ENCODE measurements at places on chromosomes 11 and 22. TPM values are rescaled to one million over a fixed set of nuclear protein-coding genes. Genes with fewer than 3 reads are reported as not detected.

Gene VPREB3
- total RNA-seq: 4.4 TPM

Gene STK33
- total RNA-seq: 0.62 TPM

- DNase-seq: no peak
- H3K27me3 ChIP-seq: no peaks in the 10 kb centered on the region
- no peak overlapping the region for H3K4me3 ChIP-seq
Observed at GRCh38 chr22:19047993-19048392, 74.2 kb downstream of the DGCR2 start.

GRCh38 chr22:47408409-47408808, 646.0 kb downstream of the TBC1D22A start:
- no peak overlapping the region for H3K27ac ChIP-seq
- peaks cover 2% of the 10 kb centered on the region for H3K4me1 ChIP-seq
- no peak overlapping the region for H3K4me3 ChIP-seq
- H3K36me3 ChIP-seq: no peaks in the 10 kb centered on the region

Gene PACSIN3
- 1.4 TPM for total RNA-seq

DNA sequence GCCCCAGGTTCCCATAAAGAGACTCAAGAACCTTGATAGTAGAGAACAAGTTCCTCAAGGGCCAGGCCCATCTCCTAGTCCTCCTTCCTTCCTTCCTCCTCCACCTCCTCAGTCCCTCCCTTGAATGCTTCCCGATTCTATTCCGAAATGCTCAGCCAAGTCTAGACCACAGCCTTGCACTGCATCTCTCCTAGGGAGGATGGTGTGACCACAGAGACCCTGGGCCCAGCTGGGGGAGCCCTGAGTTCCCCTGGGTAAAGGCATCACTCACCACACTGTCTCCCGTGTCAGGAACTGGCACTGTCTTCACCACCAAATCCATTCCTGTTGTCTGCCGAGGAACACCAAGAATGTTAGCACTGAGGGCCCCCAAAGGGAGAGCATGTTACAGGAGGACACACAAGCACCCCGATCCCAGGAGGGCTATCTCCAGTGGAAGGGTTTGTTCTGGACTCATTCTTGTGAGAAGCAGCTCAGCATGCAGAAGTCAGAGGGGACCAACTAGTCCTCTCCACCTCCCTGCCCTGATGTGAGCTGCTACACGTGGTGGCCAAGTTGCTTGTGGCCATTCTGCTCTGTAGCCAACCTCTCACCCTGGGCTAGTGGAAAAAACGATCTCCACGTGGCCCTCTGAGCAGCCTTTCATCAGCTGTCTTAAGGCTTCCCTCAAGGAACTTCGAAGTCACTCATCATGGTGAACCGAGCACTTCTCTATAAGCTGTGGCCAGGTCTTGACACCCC, 8.7 kb downstream of the IFT27 start:
- H3K27ac ChIP-seq: peak overlapping the region; percentile 74
- no peak overlapping the region for H3K4me3 ChIP-seq
- peaks cover 17% of the 10 kb centered on the region for H3K4me1 ChIP-seq

GRCh38 chr11:35049859-35050531, 89.0 kb upstream of the CD44 start:
- H3K27ac ChIP-seq: peak overlapping the region; percentile 98
- no peaks in the 10 kb centered on the region for H3K27me3 ChIP-seq
- H3K36me3 ChIP-seq: no peaks in the 10 kb centered on the region
- H3K4me1 ChIP-seq: peaks cover 40% of the 10 kb centered on the region

GRCh38 chr22:23182309-23183060, 2.2 kb downstream of the BCR start:
- H3K27me3 ChIP-seq: no peaks in the 10 kb centered on the region
- peak overlapping the region; percentile 94 for H3K27ac ChIP-seq
- peaks cover 50% of the 10 kb centered on the region for H3K4me1 ChIP-seq
- no peak for DNase-seq
- H3K4me3 ChIP-seq: peak overlapping the region; percentile 98
- H3K36me3 ChIP-seq: peaks cover 5% of the 10 kb centered on the region

Gene SLC22A6
- not detected for total RNA-seq

Gene OTOG
- total RNA-seq: not detected

GRCh38 chr22:49138250-49138790, 689.4 kb downstream of the BRD1 start:
- H3K4me3 ChIP-seq: no peak overlapping the region
- no peak overlapping the region for H3K27ac ChIP-seq
- H3K27me3 ChIP-seq: peaks cover 51% of the 10 kb centered on the region
- H3K4me1 ChIP-seq: no peaks in the 10 kb centered on the region

Gene KDM4E
- not detected for total RNA-seq

GRCh38 chr11:77062924-77063323, 3.8 kb upstream of the CAPN5 start:
- H3K4me1 ChIP-seq: peaks cover 8% of the 10 kb centered on the region
- peaks cover 4% of the 10 kb centered on the region for H3K27me3 ChIP-seq
- H3K4me3 ChIP-seq: no peak overlapping the region
- DNase-seq: no peak
- no peaks in the 10 kb centered on the region for H3K36me3 ChIP-seq

DNA sequence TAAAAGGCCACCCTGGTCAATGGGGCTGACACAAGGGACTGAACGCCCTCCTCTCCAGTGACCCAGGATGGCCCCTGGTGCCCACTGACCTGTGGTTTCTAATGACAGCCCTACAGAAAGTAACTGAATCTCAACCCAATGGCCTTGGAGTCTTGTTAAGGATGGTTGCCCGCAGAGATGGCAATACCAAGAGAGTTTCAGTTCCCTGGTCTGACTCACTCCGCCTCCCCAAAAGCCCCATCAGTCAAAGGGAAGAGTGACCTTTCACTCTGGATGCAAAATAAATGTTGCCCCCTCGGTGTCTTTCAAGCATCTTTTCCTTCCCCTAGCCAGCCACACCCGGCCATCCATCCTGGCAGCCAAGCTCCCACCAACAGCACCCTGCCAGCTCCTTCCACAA, 57.7 kb upstream of the ISX start:
- H3K4me1 ChIP-seq: no peaks in the 10 kb centered on the region
- no peak for DNase-seq
- H3K4me3 ChIP-seq: no peak overlapping the region
- peaks cover 30% of the 10 kb centered on the region for H3K27me3 ChIP-seq
- H3K27ac ChIP-seq: no peak overlapping the region

DNA sequence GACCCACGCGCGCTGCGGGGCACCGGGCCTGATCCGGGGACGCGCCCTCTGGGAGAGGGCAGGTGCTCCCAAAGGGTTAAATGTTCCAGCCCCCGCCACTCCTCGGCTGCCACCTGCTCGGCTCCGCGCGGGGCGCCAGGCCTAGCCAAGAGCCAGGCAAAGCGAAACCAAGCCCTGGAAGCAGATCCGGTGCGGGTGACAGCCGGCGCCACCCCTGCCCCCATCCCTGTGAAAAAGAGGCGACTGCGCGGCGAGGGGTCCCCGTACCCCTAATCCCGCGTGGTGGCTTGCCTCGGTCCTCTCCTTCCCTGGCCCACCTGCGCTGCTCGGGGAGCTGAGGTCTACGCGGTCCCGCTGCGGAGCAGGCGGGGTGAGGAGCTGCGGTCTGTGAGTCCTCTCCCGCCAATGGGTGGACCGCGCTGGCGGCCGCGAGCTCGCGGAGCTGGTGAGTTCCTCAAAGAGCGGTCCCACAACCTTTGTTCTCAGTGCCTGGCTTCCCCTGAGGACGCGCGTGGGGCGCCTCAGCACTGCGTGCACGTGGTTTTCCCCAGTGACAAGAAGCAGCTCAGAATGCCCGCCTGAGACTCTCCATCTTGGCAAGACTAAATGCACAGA, at the start of gene ME3:
ME3 (minus strand) TSS at position 610 of the 615 bp plus-strand sequence.
- H3K27me3 ChIP-seq: peaks cover 29% of the 10 kb centered on the region
- DNase-seq: no peak
- H3K4me3 ChIP-seq: peak within 1 kb of the TSS; percentile 87
- peaks cover 10% of the 10 kb centered on the region for H3K4me1 ChIP-seq
- H3K27ac ChIP-seq: peak within 1 kb of the TSS; percentile 67
- H3K36me3 ChIP-seq: peaks cover 2% of the 10 kb centered on the region

DNA sequence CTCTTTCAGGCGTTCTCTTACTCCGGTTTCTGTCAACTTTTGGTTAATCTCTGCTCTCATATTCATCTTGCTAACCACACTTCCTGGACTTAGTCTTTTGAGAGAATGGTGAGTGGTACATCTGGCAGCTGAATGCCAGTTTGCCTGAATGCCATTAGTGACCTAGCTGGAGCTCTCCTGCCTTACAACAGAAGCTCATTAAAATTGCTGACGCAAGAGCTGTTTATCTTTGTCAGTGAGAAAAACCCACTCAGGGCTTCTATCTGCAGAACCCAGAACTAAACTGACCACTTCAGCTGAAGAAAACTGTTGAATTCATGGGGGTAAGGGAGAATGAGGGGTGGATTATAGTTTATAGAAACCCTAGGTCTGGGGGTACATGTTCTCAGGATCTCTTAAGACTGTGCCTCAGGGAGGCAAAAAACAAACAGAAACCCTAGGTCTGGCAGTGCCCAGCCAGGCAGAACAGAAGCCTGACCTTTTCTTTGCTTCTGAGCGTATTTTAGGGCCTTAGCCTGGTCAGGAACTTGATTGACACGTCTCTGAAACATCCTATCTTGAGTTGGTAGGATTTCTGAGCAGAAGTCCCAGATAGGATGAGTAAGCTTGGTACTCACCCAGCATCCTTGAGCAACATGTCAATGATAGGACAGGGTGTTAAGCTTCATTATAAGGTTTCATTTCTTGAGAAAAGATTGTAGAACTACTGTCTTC, 52.8 kb upstream of the YWHAH start:
- no peaks in the 10 kb centered on the region for H3K27me3 ChIP-seq
- DNase-seq: no peak
- no peak overlapping the region for H3K4me3 ChIP-seq
- no peak overlapping the region for H3K27ac ChIP-seq
- H3K4me1 ChIP-seq: peaks cover 5% of the 10 kb centered on the region
- peaks cover 6% of the 10 kb centered on the region for H3K36me3 ChIP-seq

Gene OR4D10
- not detected for total RNA-seq

Gene LRRC32
- total RNA-seq: 3.2 TPM

DNA sequence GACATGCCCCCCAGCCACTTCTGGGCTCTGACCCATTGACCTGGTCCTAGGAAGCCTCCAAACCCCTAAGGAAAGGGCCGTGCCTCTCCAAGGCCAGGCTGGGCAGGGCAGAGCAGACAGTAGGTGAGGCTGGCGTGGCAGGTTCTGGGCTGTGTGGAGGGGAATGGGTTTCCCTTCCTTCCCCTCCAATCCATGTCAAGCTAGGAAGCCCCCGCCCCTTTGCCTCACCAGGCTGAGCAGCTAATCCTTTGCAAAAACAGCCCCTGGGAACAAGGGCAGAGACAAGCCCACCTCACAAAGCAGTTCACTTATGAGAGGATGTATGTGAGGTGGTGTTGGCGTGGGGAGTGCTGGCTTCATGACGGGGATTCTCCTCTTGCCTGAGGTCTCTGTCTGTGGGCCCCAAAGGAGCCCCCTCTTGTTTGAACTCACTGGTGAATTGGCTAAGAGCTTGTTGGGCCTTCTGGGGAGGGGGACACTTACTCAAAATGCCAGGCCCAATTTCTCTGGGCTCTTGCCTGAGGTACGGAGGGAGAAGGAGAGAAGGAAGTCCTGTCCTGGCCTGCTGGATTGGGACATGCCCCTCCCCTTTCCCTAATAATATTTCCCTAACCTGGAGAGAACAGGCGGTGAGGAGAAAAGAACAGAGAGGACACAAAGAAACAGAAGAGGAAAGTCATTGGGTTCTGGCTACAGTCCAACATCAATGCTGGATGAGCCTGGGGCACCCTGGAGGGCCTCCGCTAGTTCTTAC, 1.6 kb upstream of the TRIM29 start:
- no peak overlapping the region for H3K27ac ChIP-seq
- no peak for DNase-seq
- no peaks in the 10 kb centered on the region for H3K36me3 ChIP-seq
- H3K27me3 ChIP-seq: peaks cover 37% of the 10 kb centered on the region
- no peak overlapping the region for H3K4me3 ChIP-seq

Gene MRGPRX3
- total RNA-seq: not detected

DNA sequence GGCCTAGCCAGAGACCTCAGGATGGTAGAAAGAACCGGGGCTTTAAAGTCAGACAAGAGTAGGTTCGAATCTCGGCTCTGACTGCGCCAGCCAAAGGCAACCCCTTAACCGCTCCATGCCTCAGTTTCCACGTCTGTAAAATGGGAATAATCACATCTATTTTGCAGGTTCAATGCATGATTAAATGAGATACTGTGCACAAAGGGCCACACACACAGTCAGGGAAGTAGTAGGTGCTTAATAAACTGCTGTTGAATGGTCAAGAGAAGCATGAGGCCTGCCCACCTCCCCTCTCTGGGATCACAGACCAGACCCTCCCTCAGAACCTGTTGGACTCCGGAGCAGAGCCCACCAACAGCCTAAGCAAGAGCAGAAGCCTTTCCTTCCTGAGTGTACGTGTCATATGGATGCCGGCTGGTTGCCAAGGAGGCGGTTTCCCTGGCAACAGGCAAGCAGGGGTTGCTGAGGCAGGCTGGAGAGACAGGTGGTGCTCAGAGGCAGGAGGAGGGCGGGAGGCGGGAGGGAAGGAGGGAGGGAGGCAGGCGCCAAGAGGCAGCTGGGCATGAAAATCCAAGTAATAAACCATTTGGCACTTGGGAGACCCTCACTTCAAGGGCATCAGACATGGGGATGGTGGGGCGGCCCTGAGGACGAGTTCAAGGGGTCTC, 43.9 kb downstream of the NFAM1 start:
- peaks cover 13% of the 10 kb centered on the region for H3K27me3 ChIP-seq
- H3K4me1 ChIP-seq: peaks cover 2% of the 10 kb centered on the region
- DNase-seq: no peak
- no peak overlapping the region for H3K27ac ChIP-seq
- no peak overlapping the region for H3K4me3 ChIP-seq

DNA sequence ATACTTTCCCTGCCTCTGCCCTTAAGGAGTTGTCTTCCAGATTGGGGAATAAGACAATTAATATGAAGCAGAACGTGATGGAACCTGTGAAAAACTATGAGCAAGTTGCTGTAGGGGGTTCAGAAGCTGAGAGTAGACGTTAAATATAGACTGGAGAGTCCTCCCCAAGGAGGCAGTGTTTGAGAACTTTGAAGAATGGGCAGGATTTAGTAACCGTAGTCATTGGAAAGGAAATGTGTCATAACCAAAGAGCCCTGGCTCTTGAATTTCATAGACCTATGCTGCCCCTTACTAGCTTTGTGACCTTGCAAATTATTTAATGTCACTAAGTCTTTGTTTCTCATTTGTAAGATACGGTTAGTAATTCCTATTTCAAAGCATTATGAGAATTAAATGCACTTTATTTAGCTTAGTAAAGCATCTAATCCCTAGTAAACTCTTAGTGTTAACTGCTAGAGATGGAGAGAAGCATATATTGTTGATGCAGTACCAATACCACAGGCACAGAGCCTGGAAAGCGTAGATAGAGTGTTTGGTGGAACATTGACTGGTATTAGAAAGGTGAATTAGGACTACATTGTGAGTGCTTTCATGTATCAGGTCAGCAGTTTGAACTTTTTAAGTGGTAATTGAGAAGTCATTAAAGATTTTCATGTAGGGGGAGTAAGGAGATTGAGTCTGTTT, 54.1 kb downstream of the MCAM start:
- H3K27me3 ChIP-seq: no peaks in the 10 kb centered on the region
- peaks cover 3% of the 10 kb centered on the region for H3K36me3 ChIP-seq
- H3K27ac ChIP-seq: no peak overlapping the region
- no peak for DNase-seq
- H3K4me3 ChIP-seq: no peak overlapping the region

Gene QSER1
- 9.4 TPM for total RNA-seq

Gene MISFA
- total RNA-seq: 1.9 TPM

Gene SMTNL1
- not detected for total RNA-seq
